ENCODE measurements at places on chromosomes 4 and X. TPM values are rescaled to one million over a fixed set of nuclear protein-coding genes. Genes with fewer than 3 reads are reported as not detected.

Gene KCND1
- total RNA-seq, result 0.92 TPM

Gene TLR10
- total RNA-seq, result 0.06 TPM

Gene EPGN
- not detected for total RNA-seq

Gene PAGE5
- total RNA-seq, result not detected

Gene GABRE
- 27.2 TPM for total RNA-seq

Gene DRP2
- total RNA-seq, result 0.27 TPM

Gene ZNF157
- 0.07 TPM for total RNA-seq

Gene SLITRK2
- total RNA-seq, result not detected

Gene OTC
- not detected for total RNA-seq

Gene COX18
- total RNA-seq, result 6.9 TPM

Gene C4orf36
- total RNA-seq, result 1.4 TPM

Gene GAGE12C
- total RNA-seq, result not detected

Gene PAGE2
- not detected for total RNA-seq

All from A549 treated with ZK216348 at 1 μM for 4 hours (cell line).